ENCODE measurements at places on chromosomes 12 and 14.
A peak's percentile ranks its signal among the peaks of the same experiment; 100 is the strongest.

- no peak for DNase-seq
These were observed 50.5 kb downstream of the KITLG start for GRCh38 chr12:88529531-88530488.

DNA sequence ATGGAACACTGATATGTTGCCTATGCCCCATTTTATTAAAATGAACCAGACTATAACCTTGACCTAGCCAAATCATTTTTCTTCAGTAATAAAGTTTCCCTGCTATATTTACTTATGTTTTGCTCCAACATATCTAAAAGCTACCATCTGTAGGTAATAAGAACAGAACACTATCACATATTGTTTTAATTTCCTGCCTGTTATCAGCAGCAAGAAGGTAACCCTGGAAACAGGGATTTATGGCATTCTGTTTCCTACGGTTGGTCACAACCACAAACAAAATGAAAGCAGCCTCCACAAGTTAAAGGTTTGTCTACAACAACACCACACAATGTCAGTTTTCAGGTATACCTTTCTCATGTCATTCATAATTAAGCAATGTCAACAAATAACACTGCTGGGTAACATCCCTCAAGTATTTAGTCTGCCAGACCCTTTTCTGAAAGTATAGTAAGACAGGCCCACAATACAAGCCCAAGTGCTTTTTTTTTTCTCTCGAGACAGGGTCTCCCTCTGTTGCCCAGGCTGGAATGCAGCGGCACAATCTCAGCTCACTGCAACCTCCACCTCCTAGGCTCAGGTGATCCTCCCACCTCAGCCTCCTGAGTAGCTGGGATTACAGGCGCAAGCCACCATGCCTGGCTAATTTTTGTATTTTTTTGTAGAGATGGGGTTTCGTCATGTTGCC is 25.5 kb downstream of the GCH1 start:
- no peak for DNase-seq

DNA sequence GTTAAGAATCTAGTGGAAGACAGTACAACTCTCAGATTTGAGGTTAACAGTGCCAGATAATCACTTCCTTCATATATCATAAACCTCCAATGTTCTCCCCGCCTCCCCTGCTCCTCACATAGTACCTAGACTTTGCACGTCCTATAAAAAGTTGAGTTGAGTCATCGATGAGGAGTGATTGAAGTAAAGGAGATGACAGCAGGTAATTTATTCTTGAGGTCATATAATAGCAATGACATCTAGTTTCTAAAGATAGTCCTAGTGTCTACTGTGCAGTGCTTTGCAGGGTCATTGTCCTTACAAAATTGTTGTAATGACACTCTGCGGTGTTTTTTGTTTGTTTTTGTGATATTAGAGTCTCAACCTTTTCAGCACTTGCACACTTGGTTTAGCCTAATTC is 510.5 kb upstream of the LRFN5 start:
- no peak for DNase-seq

GRCh38 chr14:28412077-28412476 is 354.5 kb upstream of the FOXG1 start:
- DNase-seq, result no peak

DNA sequence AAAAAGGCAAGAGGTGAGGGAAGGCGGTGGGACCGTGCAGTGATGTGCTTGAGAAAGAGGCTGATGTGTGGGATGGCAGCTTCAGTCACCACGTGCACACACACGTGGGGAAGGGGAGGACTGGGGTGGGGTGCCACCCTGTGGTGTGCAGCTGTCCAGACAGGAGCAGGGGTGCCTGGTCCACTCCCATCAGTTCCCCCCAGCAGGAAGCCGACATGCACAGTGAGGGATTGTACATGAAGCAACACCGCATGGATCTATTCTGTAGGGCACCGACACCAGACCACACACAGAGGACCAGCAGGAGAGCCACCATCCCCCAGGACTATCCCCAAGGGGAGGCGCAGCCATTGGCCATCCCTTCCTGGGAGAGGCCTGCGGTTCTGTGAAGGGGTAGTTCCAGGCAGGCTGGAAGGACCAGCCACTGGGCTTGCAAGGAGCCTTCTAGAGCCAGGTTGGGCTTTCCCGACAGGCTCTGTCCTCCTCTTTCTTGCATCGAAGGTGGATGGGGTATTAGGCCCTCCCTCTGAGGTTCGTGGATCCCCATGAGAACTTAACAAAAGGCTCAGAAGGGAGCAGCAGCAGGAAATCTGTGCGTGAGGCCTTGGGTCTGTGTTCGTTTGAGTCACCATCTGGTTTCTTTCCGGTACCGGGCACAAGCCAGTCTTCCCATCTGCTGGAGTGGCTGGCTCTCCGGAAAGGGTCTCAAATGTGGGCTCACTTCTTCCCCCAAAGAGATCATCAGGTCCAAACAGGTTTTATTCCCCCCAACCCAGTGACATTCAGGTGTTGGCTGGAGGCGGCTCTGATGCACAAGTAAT is 59.8 kb downstream of the PLEKHG3 start:
- DNase-seq, result peak; percentile 20

- DNase-seq, result no peak
These were observed 2.1 kb downstream of the VRTN start for GRCh38 chr14:74350211-74350927.

DNA sequence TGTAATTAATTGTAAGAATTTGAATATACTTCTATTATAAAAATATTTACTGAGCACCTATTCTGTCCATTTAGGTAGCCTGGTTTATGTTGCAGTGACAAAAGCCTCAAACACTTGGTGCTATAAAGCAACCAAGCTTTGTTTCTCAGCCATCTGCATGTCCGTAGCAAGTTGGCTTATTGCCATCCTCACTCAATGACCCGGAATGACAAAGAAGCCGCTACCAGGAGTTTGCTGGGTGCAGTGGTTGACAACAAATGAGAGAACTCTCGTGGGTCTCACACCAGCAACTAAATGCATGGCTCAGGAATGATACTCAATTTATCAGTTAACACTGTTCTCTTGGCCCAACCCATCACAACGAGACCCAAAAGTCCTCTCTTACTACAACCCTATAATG is 553.1 kb downstream of the DIO2 start:
- DNase-seq, result no peak

DNA sequence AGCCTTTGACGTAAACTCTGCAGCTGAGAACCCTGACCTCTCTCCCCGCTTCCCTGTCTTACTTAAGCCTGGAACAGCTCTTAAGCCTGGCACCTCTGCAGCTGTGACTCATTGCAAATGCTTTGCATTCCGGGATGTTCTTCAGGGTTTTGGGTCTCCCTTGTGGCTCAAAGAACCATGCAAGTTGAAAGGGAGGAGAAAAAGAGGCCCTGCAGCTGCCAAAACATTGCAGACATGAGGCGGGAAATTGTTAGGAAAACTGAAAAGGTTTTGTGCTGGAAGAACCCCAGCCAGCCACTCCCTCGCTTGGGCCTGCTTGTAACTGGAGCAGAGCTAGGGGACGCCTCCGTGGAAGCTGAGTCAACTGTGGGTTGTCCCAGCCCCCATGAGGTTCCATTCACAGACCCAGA is 60.2 kb upstream of the FERMT2 start:
- no peak for DNase-seq

GRCh38 chr12:69903548-69903947 is 78.5 kb downstream of the MYRFL start:
- no peak for DNase-seq

- no peak for DNase-seq
These were observed 49.1 kb upstream of the CAND1 start for GRCh38 chr12:67220065-67220464.

DNA sequence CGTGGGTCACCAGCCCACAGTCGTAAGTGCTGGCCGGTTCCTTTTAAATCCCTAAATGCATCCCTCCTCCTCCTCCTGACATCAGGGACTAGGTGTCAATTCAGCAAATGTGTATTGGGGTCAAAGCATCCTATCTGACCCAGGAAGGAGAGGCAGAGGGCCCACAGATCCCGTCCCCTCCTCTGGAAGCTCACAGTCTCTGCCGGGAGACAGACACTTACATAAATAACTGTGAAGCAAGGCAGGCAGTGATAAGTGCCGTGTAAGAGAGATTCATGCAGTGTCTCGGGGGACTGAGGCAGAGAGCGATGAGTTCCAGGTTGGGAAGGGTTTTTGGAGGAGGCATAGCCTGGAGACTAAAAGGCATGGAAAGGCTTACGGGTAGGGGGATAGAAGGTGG is 44.1 kb downstream of the HRK start:
- DNase-seq, result no peak

DNA sequence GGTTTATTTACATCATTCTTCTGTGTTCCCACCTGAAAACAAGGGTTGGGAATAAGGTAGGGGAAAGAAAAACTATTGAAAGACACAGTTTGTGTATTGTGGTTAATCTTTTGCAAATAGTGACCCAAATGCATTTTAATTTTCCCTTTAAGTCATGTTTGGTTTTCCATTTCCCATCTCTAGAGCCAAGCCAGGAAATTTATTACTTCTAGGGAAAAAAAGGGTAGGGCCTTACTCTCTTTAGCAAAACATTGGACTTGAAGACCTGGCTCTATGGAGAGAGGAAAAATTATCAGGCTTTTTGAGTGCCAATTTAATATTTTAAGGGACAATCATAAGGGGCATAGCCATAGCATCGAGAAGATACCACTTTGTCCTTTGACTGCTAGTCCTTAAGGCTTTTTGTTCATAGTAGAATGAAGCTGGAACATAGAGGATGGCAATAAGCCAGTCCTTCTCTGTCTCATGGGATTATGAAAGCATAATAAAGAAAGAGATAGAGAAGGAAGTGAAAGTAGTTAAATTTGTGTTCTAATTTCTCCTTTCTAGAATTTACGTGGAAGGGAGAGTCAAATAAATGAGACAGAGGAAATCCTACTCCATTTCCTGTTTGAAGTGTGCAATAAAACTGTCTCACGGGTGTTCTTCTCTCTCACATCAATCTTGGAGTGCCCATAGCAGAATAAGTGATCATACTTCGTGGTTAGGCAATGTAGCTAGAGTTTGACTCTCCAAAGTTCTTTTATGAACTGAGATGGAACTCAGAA is 50.9 kb upstream of the PPFIA2 start:
- DNase-seq, result no peak

DNA sequence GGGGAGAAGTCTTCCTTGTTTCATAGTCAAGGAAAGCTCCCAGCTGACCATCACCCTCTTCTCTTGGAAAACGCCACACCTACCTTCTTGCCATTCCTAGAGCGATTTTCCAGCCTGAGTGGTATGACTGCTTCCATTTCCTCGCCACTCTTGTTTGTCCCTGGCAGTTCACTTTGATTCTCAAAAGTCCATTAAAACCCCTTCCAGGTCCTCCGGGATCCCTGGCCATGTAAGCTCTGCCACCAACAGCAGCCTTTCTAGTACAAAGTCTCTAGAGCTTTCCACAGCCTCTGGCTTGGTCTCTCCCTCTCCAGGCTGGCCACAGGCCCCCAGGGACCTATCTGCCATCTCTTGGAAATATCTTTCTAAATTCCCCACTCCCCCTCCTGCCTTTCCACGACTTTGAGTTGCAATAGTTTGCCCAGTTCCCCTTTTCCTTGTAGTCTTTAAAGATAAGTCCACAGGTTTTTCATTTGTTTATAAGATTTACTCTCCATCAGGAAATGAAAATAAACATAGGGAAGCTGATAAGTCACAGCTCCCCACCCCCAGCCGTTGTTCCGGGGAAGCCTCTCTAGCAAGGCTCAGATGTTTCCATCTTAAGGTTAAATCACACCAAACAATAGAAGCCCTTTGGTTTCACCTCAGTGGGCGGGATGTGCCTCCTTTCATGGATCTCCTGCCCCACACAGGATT is 42.9 kb upstream of the SINHCAF start:
- no peak for DNase-seq

DNA sequence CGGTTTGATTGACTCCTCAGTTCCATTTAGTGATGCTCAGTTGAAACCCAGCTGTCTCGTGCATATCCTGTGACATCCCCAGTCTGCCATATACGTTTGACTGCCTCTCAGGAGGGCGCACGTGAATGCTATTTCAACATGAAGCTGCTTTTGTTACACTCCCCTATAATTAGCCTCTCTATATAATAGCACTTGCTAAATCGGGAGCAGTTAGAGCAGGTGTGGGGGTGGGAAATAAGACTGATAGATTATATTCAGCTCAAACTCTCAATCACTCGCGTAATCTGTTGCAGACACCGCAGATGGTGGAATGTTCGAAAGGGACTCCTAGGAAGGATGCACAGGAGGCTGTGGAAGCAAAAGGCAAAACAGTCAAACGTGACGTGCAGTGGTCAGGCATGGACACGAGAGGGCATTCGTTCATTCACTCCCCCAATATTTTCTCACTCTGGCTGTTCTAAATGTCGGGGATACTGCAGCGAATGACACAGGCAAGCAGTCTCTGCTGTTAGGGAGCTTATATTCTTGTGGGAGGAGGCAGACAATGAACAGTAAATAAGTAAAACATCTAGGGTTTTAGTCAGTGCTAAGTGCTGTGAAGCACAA is 29.8 kb downstream of the KCNA1 start:
- no peak for DNase-seq

DNA sequence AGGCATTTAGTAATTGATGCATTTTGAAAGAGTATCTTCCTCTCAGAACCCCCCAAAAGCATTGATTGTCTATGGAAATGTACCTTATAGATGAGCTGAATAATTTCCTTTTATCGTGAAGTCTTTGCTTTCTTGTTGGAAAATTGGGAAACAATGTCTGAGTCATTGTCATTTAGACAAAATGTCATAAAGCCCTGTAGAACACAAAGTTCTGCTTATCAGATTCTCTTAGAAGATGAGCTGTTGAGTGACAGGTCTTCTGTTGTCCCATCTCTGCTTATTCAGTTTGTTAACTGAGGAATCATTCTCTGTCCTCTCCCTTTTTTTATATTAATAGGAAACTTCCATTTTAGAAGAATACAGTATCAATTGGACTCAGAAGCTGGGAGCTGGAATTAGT is 22.9 kb downstream of the MAPKAPK5 start:
- DNase-seq, result no peak

DNA sequence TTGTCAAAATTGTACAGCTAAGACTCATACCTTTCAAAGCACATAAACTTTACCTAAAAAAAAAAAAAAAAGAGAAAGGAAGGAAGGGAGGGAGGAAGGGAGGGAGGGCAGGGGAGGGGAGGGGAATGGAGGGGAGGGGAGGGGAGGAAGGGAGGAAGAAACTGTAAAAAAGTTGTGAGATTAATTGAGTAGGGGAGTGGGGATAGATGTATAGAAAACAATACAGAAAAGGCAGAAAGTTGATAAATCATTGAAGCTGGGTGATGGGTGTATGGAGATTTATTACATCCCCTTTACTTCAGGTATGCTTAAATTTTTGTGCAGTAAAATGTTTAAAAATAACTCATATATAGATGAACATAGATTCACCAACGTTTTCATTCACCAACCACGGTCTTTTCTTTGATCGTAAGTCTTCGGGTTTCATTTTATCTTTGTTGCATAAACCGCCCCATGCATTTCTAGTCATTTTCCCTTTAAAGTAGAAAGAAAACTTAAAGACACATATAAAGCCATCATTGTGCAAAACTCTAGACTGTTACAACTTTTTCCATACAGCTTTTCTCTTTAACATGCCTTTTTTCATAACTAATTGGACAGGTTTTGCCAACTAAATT is 191.2 kb upstream of the KRR1 start:
- DNase-seq, result no peak

DNA sequence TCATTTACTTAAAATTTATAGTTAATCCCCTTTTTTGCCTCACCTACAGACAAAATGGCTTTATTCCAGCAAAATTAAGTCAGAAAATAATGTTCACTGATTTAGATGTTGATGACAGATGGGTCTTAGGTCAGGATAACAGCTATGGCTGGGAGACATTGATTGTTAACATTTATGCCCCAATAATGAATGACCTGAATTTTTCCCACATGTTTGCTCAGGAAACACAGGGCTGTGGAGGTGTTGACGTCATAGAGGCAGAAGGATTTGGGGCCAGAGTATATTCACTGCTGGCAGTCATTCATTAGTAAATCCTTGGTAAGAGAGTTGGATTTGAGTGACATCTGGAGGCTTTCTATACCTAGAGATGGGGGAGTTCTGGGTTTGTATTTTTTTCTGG is 121.3 kb downstream of the PDE3A start:
- no peak for DNase-seq
